ENCODE measurements at places on chromosomes 13 and 19. TPM values are rescaled to one million over a fixed set of nuclear protein-coding genes. Genes with fewer than 3 reads are reported as not detected.

DNA sequence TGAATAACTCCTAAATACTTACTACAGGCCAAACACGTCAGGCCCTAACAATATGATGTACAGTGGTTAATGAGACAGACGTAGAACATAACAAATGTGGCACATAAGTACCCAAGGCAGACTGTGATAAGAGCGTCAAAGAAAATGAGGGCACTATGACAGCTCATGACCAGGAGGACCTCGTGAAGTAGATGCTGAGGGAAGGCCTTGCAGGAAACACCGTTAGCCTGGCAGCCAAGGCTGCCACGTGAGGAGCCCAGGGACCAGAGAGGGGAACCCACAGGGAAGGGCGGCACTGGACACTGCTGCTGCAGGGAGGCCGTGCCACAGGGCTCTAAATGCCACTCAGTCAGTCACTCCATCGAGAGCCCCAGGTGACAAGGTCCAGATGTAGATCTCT, 5.7 kb downstream of the TUBGCP3 start:
- DNase-seq, result no peak

DNA sequence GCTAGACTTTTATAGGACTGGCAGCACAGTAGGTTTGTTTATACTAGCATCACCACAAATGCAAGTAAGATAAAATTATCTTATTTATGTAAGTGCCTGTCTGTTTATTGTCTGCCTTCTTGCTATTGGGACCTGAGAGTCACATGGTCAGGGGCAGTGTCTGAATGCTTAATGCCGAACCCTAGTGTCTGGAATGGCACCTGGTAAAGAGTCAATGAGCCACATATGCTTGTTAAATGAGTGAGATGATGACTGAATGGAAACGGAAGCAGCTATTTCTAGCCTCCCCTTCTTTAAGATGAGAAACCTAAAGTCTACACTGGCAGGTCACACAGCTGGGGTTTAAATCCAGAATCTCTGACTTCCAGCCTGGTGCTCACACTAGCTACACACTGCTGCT, 92.2 kb downstream of the STOML3 start:
- no peak for DNase-seq

GRCh38 chr13:71546881-71547280, 320.1 kb downstream of the DACH1 start:
- no peak for DNase-seq

The DMWD gene
- total RNA-seq, result 38.2 TPM

The SLC8A2 gene
- not detected for total RNA-seq

DNA sequence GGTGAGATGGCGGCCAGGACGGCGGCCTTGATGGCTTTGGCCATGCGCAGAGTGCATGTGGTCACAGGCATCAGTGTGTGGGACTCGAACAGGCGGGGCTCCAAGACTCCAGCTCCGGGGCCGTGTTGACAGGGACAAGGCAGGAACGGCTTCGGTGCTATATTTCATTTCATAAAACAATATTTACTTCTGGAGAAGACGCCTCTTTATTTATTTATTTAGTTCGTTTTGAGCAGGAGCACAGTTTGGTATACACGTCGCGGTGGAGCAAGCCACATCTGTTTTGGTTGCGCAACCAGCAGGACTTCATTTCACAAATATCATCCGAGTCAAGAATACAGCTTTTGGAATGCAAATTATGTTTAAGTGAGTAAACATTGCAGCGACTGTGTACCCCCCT, 166.7 kb upstream of the TSHZ3 start:
- DNase-seq, result no peak

The PRR22 gene
- 0.07 TPM for total RNA-seq

GRCh38 chr19:48158210-48158790, 11.8 kb downstream of the LIG1 start:
- DNase-seq, result no peak

GRCh38 chr19:32197896-32198882, 147.2 kb upstream of the ZNF507 start:
- DNase-seq, result no peak

GRCh38 chr13:113945857-113946408, 27.9 kb downstream of the C13orf46 start:
- no peak for DNase-seq

- DNase-seq, result no peak
Observed at GRCh38 chr13:34628209-34628682, 313.8 kb upstream of the NBEA start.

DNA sequence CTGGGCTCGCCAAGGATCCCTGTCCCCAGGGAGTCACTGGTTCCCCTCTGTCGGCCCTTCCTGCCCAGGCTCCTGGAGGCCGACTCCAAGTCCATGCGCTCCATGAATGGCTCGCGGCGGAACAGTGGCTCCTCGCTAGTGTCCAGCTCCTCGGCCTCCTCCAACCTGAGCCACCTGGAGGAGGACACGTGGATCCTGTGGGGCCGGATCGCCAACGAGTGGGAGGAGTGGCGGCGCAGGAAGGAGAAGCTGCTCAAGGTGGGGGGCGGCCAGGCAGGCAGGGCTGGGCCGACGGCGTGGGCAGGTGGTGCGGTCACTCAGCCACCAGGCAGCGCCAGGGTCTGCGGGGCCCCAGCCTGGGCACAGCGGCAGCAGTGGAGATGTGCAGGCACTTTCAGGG, 17.6 kb downstream of the EVI5L start:
- no peak for DNase-seq

The RNF113B gene
- total RNA-seq, result not detected

DNA sequence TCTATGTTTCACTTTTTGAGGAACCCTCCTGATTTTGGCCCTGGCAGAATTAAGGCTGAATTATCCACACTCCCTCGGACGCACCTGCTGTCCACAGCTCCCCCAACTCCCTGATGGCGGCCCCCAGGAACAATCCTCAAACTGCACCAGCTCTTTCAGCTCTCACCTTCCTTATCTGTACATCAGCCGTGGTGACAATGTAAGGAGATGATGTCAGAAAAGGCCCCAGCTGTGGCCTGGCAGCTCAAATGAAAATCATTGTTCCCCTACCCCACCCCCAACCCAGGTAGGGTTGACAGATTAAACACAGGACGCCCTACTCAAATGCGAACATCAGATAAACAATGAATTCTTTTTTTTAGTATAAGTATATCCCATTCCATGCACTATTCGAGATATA, 35.0 kb upstream of the KLF2 start:
- DNase-seq, result no peak

The SIGLEC5 gene
- not detected for total RNA-seq

- DNase-seq, result no peak
Observed at GRCh38 chr19:48633148-48634035, 3.8 kb downstream of the DBP start.

The ZSCAN4 gene
- not detected for total RNA-seq

The ZIC5 gene
- total RNA-seq, result 0.07 TPM

The HIPK4 gene
- total RNA-seq, result 0.02 TPM

The KLK14 gene
- total RNA-seq, result not detected

DNA sequence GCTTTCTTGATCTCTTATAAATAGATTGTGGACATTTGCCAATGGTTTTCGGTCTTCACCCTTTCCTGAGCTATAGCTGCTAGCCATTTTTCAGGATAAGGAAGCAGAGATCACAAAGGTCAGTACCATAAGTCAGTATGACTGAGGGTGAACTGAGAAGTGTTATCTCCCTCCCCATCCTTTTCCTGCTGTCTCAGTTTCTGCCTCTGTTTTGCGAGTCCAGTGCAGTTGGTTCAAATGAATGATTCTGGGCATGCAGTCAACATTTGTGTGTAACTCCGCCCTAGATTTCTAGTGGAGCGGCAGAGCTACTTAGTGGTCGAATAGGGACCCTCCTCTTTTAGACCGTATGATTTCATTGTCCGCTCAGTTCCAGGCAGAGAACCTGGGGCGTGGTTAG, 460.8 kb upstream of the ARGLU1 start:
- no peak for DNase-seq

DNA sequence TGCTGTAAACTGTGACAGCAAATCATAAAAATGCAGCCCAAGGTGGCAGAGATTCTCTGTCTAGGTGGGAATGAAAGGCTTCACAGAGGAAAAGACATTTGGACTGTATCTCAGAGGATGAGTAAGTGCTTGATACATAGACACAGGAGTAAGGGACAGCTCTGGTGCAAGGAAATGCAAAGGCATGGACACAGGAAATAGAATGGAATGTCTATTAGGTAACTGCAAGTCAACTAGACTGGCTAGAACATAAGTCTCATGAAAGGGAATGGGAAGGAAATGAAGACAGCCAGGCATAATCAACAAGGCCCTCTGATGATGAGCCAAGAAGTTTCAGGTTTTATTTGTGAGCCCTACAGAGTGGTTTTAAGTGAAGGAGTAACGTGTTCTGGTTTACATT, 321.7 kb downstream of the SUCLA2 start:
- DNase-seq, result peak; percentile 72

The OR10H1 gene
- total RNA-seq, result not detected

DNA sequence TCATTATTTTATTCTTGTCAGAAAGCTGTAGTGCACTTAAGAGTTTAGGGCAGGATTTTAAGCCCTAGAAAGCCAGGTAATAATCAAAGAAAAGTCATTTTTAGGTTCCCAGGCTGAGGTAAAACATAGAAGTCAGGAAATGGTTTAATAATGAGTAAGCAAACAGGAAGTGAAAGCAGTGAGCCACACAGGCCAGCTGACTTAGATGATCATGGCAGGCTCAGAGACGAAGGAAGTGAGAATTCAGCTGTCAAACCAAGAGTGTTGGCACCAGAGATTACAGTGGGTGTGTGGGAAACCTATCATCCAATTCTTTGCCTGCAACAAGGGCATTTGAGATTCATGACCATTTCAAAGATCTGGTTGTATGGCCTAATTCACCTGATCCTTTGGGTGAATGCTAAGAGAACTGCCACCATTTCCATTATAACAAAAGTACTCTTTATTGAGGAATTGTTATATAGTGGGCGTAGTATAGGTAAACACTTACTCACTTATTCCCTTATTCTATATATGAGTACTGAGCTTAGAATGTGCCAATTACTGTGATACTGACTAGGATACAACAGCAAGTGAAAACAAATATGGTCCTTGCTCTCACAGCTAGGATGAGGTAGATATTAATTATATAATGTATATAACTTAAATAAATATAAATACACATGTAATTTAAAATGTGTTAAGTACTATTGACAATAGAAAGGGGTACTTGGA, 103.7 kb upstream of the EDNRB start:
- peak; percentile 74 for DNase-seq

The KCNRG gene
- 0.17 TPM for total RNA-seq

DNA sequence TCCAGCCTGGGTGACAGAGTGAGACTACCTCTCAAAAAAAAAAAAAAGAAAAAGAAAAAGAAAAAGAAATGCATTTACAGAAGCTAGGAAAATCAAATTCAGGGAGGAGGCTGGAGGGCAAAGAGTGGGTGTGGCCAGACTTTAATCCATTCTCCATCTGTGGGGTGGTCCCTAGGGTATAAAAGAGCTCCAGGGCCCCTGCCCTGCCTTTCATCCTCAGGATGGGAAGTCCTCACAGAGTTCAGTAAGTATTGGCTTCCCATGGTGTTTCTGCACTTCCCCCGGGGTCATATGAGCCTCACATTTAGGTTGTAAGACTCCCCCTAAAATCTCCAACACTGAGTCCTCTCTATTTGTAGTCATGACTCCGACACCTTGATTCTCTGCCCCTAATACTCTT, 33.0 kb downstream of the DPRX start:
- no peak for DNase-seq

DNA sequence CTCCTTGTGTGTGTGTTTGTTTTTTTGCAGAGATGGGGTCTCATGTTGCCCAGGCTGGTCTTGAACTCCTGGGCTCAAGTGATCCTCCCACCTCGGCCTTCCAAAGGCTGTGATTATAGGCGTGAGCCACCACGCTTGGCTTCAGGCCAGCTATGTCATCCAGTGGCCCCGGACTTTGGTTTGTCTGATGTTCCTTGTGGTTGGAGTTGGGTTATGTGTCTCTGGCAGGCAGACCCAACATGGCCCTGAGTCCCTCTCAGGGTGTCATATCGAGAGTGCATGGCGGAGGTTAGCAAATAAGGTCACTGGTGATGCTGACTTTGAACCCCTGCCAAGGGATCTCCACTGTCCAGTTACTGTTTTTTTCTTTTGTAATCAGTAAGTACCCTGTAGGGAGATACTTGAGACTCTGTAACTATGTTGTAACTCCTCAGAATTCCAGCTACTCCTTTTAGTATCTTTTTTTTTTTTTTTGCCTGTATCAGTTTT, 37.3 kb downstream of the SMARCA4 start:
- DNase-seq, result peak; percentile 18

DNA sequence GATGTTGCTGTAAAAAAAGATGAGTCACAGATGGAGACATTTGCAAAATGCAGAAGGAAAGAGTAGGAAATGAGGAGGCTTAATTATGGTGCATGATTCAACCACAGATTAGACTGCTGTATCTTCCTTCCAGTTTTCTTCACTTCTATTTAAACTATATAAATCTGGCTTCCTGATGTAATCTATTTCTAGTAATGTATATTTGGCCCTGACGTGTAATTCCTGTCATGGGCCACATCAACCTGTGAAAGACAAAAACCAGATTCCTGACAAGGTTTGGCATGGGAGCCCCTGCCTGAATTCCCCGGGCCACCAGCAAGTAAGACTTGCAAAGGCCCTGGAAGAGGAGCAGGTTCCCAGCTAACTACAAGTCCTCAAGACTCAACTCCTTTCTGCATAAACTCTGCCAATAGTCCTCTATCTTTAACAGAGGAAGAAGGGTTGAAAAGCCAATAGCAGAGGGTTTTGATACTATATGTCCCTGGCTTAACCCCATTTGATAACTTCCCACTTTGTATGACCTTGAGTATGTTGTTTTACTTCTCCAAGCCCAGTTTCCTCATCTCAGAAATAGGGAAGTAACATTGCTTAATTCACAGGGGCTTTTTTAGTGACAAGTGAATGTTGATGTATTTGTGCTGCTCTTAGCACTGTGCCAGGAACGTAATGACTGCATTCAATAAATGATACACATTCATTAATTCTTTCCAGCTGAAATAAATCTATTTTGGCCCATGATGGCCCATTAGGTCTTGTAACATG, 172.7 kb downstream of the SPRY2 start:
- peak; percentile 34 for DNase-seq

The LCP1 gene
- total RNA-seq, result 21.3 TPM

DNA sequence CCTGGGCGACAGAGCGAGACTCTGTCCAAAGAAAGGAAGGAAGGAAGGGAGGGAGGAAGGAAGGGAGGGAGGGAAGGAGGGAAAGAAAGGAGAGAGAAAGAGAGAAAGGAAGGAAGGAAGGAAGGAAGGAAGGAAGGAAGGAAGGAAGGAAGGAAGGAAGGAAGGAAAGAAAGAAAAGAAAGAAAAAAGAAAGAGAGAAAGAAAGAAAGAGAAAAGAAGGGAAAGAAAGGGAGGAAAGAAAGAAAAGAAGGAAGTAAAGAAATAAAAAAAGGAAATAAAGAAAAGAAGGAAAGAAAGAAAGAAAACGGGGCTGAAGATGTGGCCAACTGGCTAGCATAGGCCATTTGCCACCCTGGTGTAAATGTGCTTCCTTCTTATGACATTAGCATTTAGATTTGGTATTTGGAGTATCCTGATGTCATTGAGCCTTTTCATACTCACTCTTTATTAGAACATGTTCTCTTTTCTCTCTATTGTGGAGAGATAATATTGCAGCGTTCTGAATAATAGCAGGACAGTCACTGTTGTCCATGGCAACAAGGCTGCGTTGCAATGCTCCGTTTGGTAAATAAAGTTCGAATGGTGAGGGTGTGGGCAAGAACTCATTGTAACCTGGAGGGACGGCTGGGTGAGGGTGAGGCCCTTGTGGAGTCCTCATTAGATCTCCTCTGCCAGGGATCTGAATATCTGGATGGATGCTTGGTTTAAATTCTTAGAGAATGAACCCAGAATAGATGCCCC, 173.9 kb upstream of the UBL3 start:
- DNase-seq, result no peak
